ENCODE measurements at places on chromosomes 6 and 20. TPM values are rescaled to one million over a fixed set of nuclear protein-coding genes. Genes with fewer than 3 reads are reported as not detected.

Gene RPP40
- 3.4 TPM for total RNA-seq

GRCh38 chr20:8834851-8835250 lies 234.0 kb upstream of the PLCB4 start:
- no peaks in the 10 kb centered on the region for H3K4me1 ChIP-seq
- no peak overlapping the region for H3K4me3 ChIP-seq
- DNase-seq, result no peak
- no peak overlapping the region for H3K27ac ChIP-seq

Gene KHDC1L
- total RNA-seq, result not detected

Gene PLN
- not detected for total RNA-seq

DNA sequence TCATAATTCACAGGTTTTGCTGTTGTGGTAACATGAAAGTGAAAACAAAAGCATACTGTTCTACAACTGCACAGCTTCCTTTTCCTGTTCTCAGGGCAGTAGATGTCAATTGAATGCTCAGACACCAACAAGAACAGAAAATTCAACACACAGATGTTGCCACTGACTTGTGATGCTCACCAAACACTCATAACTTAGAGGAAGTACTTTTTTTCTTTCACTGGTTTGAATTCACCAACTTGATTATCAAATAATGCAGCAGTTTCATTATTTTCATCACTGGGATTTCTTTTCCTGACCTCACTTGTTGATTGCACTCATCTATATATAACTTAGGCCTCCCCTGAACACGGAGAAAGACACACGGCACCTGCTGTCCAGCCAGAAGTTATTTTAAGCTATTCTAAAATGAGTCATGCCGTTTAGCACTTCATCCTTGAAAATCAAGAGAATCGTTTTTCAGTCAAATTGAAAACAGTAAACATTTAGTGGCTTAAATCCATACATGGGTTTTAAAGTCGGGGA lies 949 bp downstream of the TXLNB start:
- no peak for DNase-seq
- peak overlapping the region; percentile 91 for H3K4me3 ChIP-seq
- peak overlapping the region; percentile 100 for H3K27ac ChIP-seq
- H3K27me3 ChIP-seq, result no peaks in the 10 kb centered on the region
- H3K4me1 ChIP-seq, result peaks cover 27% of the 10 kb centered on the region

DNA sequence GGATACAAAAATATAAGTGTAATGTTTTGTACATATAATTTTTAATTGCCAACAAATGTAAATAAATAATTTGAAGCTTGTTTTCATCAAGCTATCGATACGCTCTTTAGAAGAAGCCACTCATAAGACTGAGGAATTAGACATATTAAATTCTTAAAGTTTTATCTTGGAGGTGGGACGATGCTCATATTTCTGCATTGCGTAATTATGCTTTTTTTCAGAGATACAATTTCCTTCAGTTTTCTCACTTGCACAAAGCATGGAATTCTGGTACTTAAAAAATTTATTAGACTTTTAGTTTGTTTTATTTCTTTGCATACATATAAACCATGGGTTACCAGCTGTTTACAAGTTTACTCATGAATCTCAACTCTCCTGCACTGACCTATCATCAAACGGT lies 980.0 kb downstream of the EYS start:
- no peak overlapping the region for H3K27ac ChIP-seq
- H3K27me3 ChIP-seq, result no peaks in the 10 kb centered on the region
- no peaks in the 10 kb centered on the region for H3K4me1 ChIP-seq
- no peak overlapping the region for H3K4me3 ChIP-seq
- DNase-seq, result no peak

GRCh38 chr6:3282476-3283236 lies 23.9 kb downstream of the PSMG4 start:
- peaks cover 3% of the 10 kb centered on the region for H3K4me1 ChIP-seq
- DNase-seq, result no peak
- no peaks in the 10 kb centered on the region for H3K27me3 ChIP-seq
- H3K4me3 ChIP-seq, result no peak overlapping the region
- H3K36me3 ChIP-seq, result no peaks in the 10 kb centered on the region
- no peak overlapping the region for H3K27ac ChIP-seq

DNA sequence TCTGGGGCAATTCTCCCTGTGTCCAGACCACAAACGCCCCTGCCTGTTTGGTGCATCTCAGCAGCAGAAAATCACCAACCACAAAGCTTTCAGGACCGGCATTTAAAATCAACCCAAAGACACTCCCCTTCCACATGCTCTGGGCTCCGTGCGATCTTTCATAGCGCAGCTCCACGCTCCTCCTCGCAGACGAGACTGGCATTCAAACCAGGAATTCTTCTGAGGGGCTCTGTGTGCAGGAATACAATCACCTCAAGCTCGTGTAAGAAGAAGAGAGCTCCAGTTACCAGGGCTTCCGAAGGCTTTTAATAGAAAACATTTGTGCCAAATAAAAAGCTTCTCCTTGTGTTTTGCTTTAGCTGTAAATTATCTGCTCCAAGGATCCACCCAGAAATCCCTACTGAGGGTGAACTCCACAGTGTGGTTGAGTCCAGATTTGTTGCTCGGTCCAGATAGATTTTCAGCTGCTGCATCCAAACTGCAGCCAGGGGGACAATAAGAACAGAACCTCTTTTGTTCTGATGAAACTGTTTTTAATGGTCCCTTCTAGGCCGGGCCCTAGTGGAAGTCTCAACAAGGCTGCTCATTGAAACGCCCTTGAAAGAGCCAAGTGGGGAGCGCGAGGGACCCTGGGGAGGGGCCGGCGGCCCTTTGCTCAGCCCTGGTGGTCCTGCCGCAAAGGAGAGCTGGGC lies 16.4 kb upstream of the BMP7 start:
- H3K27ac ChIP-seq, result no peak overlapping the region
- no peaks in the 10 kb centered on the region for H3K4me1 ChIP-seq
- no peak overlapping the region for H3K4me3 ChIP-seq
- H3K27me3 ChIP-seq, result peaks cover 40% of the 10 kb centered on the region
- DNase-seq, result no peak

DNA sequence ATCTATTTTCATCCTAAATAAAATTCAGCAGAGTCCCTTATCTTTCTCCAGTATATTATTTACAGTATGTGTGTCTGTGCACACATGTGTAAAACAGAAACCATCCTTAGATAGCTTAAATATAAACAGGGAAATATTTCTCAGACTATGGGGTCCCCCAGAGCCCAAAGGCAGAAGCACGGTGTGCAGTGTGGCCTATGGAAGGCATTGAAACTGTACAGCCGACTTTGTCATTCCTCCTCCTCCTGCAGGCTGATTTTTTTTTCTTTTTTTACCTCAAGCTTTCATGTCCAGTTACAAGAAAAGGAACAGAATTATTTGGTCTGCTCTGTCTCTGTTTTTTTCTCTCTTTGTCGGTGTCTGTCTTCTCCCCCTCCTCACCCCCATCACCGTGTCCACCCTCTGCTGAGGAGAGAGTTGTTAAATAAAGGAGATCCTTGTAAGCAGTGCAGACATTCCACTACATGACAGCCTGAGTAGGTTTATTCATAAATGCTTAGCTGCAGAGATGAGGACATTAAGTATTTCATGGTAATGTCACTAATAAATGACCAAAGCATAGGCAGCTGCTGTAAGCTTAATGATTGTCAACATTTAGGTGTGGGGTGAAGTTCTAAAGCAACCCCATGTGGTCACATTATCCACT lies 31.8 kb upstream of the SLC35D3 start:
- no peak for DNase-seq
- peaks cover 7% of the 10 kb centered on the region for H3K4me1 ChIP-seq
- no peaks in the 10 kb centered on the region for H3K27me3 ChIP-seq
- H3K4me3 ChIP-seq, result no peak overlapping the region
- peaks cover 2% of the 10 kb centered on the region for H3K36me3 ChIP-seq
- no peak overlapping the region for H3K27ac ChIP-seq

DNA sequence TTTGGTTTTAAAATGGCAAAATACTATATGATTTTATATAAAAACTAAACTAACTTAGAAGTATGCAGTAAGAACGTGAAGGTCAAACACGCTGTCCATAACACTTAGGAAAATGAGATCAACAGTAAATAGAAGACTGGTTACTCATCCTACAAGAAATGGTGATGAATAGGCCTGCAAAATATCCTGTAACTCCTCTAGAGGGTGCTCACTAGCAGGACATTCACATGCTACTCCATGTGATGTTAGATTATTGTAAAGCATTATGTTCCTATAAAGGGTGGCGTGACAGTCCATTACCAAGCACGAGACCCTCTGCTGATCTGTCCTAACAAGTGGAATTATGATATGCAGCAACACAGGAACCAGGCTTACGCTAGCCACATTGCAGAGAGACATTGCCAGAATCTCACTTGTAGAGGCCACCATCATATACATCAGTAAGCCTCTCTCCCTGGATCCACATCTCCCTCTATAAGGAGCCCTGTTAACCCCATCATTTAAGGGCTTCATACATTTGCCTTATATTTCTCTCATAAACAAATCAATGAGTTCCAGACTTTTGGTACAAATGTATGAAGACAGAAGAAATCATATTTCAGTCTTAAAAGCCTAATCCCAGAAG lies 18.0 kb upstream of the DEFB129 start:
- H3K4me3 ChIP-seq, result no peak overlapping the region
- no peak overlapping the region for H3K27ac ChIP-seq
- no peaks in the 10 kb centered on the region for H3K36me3 ChIP-seq
- DNase-seq, result no peak
- no peaks in the 10 kb centered on the region for H3K4me1 ChIP-seq

GRCh38 chr6:77019081-77019480 lies 444.2 kb downstream of the HTR1B start:
- H3K27ac ChIP-seq, result no peak overlapping the region
- no peaks in the 10 kb centered on the region for H3K4me1 ChIP-seq
- no peak overlapping the region for H3K4me3 ChIP-seq
- H3K27me3 ChIP-seq, result no peaks in the 10 kb centered on the region
- DNase-seq, result no peak

GRCh38 chr6:31922942-31923341 lies 4.6 kb upstream of the C2 start:
- peaks cover 8% of the 10 kb centered on the region for H3K27me3 ChIP-seq
- H3K36me3 ChIP-seq, result no peaks in the 10 kb centered on the region
- no peak for DNase-seq
- no peak overlapping the region for H3K4me3 ChIP-seq
- H3K4me1 ChIP-seq, result no peaks in the 10 kb centered on the region

- H3K36me3 ChIP-seq, result no peaks in the 10 kb centered on the region
- H3K4me1 ChIP-seq, result no peaks in the 10 kb centered on the region
- no peak for DNase-seq
- peaks cover 9% of the 10 kb centered on the region for H3K27me3 ChIP-seq
Measured at GRCh38 chr6:12420626-12421025, 130.5 kb downstream of the EDN1 start.

- H3K4me3 ChIP-seq, result no peak overlapping the region
- H3K36me3 ChIP-seq, result no peaks in the 10 kb centered on the region
- DNase-seq, result no peak
- no peak overlapping the region for H3K27ac ChIP-seq
- peaks cover 11% of the 10 kb centered on the region for H3K4me1 ChIP-seq
Measured at GRCh38 chr6:166728884-166729530, 102.0 kb upstream of the RPS6KA2 start.

Gene GJA1
- not detected for total RNA-seq

DNA sequence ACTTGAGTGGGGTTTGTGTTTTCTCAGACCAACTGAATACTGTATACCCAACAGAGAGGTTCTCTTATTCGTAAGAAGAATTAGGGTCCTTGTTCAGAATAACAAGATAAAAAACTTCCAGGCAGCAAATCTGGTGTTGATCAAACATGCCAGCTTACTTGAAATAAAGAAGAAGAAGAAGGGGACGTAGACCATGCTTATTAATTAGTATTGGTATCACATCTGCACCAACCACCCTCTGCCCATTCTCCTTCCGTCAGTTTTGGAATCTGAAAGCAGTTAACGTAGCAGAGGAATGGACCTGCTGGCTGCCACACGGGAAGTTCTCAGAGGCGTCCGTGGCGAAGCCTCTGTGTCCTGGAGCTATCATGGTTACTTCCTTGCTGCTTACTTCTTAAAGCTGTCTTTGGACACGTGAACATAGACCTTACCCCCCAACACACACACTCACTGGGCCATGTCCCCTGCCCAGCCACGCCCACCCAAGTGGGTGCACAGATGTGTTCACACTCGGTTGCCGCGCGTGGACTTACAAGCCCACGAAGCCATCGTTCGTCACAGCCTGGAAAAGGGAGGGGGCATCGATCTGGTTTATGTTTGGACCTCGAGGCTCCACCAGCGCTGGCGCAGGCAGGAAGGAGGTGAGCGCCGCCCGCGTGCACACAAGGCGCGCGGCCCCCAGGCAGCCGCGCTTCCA lies 4.1 kb upstream of the DLL1 start:
- no peak for DNase-seq
- H3K27ac ChIP-seq, result no peak overlapping the region
- H3K4me1 ChIP-seq, result peaks cover 25% of the 10 kb centered on the region
- H3K36me3 ChIP-seq, result no peaks in the 10 kb centered on the region
- peak overlapping the region; percentile 39 for H3K4me3 ChIP-seq

DNA sequence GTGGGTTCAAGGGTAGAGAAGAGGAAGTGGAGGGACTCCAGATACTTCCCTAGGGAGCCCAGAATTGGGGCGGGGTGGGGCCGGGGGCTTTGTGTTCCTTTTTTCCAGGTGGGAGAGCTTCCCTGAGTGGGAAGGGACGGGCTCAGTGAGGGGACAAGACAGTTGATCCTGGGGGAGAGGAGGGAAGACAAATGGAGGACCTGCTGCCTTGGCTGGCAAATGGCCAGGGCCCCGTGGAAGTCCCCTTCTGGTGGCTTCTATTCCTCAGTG lies 2.6 kb downstream of the CTSZ start:
- no peaks in the 10 kb centered on the region for H3K27me3 ChIP-seq
- peak overlapping the region; percentile 95 for H3K27ac ChIP-seq
- H3K36me3 ChIP-seq, result peaks cover 6% of the 10 kb centered on the region
- DNase-seq, result no peak

- no peak overlapping the region for H3K4me3 ChIP-seq
- no peaks in the 10 kb centered on the region for H3K36me3 ChIP-seq
- H3K27ac ChIP-seq, result no peak overlapping the region
- no peaks in the 10 kb centered on the region for H3K4me1 ChIP-seq
- H3K27me3 ChIP-seq, result no peaks in the 10 kb centered on the region
- no peak for DNase-seq
Measured at GRCh38 chr6:54624216-54624615, 222.4 kb upstream of the FAM83B start.

- DNase-seq, result no peak
- no peaks in the 10 kb centered on the region for H3K36me3 ChIP-seq
- H3K4me1 ChIP-seq, result no peaks in the 10 kb centered on the region
- peaks cover 46% of the 10 kb centered on the region for H3K27me3 ChIP-seq
- H3K4me3 ChIP-seq, result no peak overlapping the region
Measured at GRCh38 chr20:18271160-18271559, 17.2 kb upstream of the ZNF133 start.

All from activated naive CD8-positive, alpha-beta T cell treated with anti-CD3 and anti-CD28 coated beads, Interleukin-2, amount 10 ng/mL, durations not matched to agents 7 days and 5 days (primary cell).